ENCODE measurements at places on chromosomes 2 and 18.

DNA sequence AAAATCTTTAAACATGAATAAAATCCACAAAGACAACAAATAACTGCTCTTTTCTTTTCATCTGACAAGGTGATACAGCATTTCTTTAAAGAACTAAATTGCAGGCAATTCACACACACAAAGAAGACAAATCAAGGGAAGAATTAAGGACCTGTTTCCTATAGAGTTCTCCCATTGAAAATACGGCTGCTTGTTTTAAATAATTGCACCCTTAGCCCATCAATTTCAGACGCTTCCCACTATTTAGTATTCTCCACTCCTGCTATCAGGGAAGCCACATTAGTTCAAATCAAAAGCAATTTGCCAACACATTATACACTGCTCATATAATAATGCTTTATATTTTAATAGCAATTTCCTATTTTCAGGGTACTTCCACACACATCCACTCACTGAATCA lies 11.3 kb downstream of the CMPK2 start:
- no peak for DNase-seq

DNA sequence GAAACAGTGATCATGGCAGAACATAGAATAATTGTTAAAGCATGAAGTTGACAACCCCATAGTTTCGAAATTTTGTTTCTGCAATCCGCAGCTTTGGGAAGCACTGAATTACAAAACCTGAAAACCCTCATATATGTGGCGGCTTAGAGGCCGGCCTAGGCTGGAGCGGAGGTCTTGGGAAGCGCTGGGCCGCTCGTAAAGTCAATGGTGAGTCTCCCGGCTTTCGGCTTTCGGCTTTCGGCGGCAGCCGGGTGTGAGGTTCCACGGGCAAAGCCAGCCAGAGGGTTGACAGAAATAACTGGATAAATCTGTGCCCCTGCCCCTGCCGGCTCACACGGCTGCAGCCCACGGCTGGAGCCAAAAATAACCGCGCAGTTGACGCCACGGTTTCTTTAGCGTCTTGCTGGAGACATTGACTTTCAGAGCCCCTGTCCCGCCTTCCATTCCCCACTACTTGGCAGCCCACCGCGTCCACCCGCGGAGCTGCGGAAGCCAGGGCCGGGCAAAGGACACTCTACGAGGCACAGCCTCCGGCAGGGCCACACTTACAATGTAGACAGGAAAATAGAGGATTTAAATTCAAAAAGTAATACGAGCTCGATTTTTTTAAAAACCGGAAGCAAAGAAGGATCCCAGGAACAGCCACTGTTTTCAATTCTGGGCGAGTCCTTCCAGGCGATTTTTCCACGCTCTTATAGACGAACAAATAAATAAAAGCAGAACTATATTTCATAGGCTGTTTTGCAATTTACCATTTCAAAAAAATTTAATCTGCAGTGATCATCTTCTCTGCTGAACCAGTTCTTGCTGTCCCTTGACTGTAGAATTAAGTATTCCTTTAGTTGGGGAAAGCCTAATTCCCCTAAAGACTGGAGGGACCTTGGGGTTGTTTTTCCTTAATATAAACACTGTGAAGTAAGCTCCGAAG lies 28.3 kb upstream of the ATP6V1B1 start:
- no peak for DNase-seq

GRCh38 chr2:215461836-215462532 lies 26.1 kb upstream of the FN1 start:
- DNase-seq: no peak

GRCh38 chr2:45649858-45650811 lies 1.3 kb upstream of the PRKCE start:
- DNase-seq: peak; percentile 11

- DNase-seq: no peak
These were observed 60.6 kb downstream of the ETAA1 start for GRCh38 chr2:67457699-67458098.

DNA sequence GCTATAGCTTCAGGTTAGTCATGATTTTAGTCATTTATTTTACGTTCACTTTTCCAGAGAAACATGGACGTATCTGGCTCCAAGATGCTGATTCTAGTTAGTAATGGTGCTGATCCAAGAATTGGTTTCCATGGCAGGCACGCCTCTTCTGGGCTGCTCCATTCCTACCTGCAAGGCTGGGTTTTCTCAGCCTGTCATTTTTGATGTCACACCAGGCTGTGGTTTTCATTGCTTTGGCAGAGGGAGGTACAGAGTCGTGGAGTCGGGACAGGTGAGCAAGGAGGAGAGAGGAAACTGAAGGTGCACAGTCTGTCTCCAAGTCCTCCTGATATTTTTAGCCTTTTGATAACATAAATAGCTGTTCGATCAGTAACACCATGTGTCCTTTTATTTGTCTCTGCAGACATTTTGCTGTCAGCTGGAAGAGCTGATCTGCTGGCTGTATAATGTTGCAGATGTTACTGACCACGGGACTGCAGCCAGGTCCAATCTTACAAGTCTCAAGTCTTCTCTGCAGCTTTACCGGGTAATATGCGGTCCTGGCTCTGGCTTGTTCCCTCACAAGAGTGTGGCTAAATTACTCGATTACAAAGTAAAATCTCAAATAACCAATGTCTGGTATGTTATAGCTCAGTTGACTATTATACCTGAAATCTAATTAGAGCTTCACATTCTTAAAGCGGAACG lies 17.8 kb downstream of the CEP68 start:
- DNase-seq: peak; percentile 38

DNA sequence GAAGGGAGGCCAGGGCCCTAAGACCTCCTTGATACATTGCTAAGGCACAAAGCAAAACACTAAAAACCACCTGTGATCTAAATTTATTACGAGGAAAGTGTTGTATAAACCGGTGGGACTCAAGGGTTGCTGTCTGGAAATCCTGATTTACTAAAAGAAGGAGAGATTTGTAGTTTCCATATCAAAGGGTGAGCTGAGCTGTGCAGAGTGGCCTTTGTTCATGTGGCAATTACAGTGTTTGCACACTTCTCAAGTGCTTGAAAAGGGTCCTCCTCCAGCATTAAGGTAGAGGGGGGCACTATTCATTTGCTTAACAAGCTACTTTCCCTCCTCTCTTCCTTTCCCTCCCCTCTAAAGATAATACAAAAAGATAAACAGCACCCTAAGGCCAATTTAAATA lies 30.5 kb upstream of the ITGA4 start:
- DNase-seq: peak; percentile 85

DNA sequence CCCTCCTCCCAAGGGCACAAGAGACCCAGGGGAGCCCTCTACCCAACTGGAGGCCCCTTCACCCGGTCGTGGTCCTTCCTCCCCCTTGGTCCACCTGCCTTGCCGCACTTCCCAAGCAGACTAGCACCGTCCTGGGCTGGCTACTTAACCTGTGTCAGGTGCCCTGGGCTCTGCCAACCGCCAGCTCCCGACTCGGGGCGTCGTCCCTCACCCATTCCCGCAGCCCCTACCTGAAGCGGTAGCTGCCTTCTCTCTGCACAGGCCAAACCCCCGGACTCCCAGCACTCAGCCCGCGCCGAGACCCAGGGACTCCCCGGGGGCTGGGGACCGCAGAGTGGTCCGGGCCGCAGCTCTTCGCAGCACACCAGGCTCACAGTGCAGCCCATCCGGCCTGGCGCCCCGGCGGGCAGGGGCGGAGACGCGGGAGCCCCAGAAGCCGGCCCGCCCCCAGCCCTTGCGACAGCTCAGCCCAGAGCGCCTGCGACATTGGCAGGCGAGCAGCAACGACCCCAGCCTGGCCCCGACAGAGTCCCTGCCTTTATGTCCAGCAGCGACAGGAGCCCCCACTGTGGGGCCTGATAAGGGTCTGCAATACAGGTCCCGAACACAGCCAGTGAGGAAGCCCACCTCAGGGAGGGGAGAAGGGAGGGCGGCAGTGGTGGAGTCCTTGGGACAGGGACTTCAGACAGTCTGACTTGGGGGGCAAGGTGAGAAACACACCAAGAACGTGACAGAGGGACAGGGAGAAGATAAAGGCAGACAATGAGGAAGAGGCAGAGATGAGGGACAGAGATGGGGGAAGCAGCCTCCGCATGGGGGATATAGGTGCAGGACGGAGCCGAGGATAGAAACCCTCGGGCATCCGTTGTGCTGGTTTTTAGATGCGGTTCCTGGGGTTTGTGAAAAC lies 31.0 kb upstream of the TNS1 start:
- DNase-seq: no peak

DNA sequence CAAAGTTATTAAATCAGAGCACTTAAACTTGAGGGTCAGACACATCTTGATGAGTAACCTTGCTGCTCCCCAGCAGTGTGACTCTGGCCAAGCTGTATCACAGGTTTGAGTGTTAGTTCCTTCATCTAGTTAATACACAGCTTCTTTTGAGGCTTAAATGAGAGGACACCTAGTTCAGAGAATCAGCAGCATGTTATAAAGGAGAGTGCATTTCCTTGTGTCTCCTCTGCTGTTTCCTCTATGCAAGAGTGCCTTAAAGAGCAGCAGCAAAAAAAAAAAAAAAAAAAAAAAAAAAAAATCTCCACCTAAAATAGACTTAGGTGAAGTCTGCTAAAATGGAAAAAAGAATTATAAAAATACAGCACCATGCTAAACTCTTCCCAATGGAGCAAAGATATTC lies 261.9 kb downstream of the TCF4 start:
- DNase-seq: no peak

DNA sequence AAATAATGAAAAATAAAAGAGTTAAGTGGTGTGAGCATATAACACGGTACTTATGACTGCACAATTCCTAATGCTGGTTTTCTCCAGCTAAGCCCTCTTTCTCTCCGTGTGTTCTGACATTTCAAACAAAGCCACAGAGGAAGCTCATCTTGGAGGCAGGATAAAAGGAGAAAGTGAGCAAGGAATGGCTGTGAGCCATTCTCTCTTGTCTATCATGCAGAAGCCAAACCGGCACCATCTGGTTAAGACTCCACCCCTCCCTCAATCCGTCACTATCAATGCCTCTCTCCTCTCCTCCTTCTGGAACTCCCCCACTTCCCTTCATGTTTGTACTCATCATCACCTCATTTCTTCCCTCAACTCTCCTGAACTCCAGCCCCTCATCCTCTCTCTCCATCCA lies 210.4 kb downstream of the TMEM163 start:
- DNase-seq: no peak

DNA sequence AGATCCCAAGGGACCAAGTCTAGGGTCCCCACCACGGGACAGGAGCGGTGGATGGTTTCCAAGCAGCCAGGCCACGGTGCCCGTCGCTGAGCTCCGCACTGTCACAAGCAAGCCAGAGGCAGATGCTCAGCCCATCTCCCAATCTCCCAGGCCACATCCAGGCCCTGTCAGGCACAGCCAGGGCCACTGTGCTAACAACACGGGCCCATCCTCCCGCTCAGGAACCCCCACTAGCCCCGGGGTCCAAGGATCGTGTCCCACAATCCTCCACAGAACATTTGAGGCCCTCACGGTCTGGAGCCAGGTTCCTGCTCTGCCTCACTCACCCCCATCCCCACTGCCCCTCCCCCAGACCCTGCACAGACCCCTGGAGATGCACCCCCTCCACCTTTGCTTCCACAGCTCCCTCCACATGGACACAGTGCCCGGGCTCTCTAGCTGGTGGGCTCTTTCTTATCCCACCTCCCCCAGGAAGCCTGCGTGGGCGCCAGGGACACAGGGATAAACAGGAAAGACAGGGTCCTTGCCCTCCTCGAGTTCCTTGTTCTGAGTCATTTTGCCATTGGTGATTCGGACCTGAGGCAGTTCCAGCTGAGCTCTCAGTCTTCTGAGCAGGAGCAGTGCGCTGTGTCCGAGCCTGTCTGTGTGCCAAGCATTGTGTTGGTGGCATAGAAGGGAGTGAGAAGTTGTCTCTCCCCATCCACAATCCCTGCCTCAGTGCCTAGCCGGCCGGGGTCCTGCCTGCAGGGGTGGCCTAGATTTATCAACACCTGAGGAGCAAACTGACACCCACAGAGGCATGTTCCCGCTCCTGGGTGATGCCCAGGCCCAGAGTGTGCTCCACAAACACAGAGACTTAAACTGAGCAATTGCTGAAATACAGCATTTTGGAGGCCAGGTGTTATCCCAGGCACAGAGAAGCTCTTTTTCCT lies 7.0 kb downstream of the CROCC2 start:
- no peak for DNase-seq

DNA sequence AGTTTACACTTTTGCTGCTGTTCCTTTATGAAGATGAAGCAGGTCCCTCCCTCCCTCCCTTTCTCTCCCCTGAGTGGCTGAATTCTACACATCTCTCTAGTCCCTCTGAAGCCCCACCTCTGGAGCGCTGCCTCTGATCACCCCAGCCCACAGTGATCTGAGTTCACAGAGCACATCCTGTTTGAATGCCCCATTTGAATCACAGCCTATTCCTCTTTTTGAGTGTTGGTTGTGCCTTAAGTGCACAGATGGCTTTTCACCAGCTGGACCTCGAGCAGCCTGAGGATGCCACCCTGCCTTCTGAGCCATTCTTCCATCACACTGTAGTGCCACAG lies 87.1 kb downstream of the ITGB1BP1 start:
- DNase-seq: peak; percentile 57

- no peak for DNase-seq
These were observed 57.0 kb upstream of the TXNDC2 start for GRCh38 chr18:9828506-9829396.

DNA sequence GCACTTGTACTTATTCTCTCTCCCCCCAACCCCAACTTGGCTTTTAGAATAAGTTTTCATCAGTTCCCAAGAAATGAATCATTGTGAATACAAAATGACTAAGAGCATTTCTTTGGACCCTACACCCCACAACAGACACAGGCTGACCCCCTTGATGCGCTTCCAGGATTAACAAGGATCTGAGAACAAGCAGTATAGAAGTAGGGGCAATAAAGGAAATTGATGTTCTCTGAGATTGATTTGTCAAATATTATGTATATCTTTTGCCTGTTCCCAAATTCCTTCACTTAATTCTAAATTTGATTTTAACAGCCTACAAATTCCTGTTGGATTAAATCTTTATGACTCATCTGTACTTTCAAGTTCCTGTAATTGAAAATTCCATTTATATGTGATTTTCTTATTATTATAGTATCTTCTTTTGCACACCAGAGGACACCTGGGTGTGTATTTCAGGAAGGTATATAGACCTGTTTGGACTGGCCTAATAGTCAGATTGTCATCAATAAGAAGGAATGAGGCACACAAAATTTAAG lies 10.2 kb upstream of the PTPN4 start:
- no peak for DNase-seq

DNA sequence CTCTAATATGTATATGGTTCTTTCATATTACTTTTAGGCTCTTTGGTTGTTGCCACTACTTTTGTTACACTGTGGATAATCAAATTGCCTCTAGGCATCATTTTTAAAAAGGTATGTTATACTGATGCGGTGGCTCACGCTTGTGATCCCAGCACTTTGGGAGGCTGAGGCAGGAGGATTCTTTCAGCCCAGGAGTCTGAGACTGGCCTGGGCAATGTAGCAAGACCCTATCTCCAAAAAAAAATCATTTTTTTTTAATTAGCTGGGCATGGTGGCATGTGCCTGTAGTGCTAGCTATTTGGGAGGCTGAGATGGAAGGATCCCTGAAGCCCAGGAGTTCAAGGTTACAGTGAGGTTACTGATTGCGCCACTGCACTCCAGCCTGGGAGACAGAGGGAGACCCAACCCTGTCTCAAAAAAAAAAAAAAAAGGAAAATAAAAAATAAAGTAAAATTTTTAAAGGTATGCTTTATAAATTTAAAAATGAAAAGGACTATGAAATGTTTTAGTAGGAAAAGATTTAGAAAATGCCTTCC lies 48.1 kb upstream of the DYNC2LI1 start:
- DNase-seq: no peak
